Psoas muscle (tissue), 8 donors: ENCODE measurements at places on chromosomes 12 and 14. TPM values are rescaled to one million over a fixed set of nuclear protein-coding genes. Genes with fewer than 3 reads are reported as not detected.

DNA sequence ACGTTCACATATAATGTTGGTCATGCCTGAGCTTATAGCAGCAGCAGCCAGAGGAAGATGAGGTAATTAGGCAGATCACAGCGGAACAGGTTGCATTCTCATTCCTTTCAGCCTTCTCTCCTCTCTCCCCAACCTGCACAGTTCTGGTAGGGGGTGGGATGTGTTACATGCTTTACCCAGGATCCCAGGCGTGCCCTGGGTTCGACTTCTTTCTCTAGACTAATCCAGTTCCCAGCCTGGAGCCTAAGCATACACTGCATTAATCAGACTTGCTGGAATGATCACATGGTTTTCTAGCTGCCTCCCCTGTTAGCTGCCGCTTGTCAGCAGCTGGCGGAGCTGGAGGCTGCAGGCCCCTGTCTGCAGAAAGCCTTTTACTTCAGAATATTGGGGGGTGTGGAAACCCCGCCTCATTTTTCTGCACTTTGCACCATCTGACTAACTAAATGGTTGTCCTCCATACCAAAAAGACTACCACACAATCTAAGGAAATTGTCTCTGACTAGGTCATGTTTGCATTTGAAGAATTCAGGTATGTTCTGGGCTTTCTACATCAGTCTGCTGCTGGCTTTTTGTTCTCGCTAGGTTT is 46.0 kb upstream of the EVL start:
- H3K27ac ChIP-seq: no peak overlapping the region
- no peak for DNase-seq
- H3K27me3 ChIP-seq: no peaks in the 10 kb centered on the region
- no peak overlapping the region for H3K4me3 ChIP-seq
- H3K36me3 ChIP-seq: no peaks in the 10 kb centered on the region
- H3K4me1 ChIP-seq: peaks cover 3% of the 10 kb centered on the region

GRCh38 chr14:98954349-98955000 is 317.5 kb downstream of the BCL11B start:
- H3K4me1 ChIP-seq: no peaks in the 10 kb centered on the region
- no peak overlapping the region for H3K27ac ChIP-seq
- H3K36me3 ChIP-seq: no peaks in the 10 kb centered on the region

DNA sequence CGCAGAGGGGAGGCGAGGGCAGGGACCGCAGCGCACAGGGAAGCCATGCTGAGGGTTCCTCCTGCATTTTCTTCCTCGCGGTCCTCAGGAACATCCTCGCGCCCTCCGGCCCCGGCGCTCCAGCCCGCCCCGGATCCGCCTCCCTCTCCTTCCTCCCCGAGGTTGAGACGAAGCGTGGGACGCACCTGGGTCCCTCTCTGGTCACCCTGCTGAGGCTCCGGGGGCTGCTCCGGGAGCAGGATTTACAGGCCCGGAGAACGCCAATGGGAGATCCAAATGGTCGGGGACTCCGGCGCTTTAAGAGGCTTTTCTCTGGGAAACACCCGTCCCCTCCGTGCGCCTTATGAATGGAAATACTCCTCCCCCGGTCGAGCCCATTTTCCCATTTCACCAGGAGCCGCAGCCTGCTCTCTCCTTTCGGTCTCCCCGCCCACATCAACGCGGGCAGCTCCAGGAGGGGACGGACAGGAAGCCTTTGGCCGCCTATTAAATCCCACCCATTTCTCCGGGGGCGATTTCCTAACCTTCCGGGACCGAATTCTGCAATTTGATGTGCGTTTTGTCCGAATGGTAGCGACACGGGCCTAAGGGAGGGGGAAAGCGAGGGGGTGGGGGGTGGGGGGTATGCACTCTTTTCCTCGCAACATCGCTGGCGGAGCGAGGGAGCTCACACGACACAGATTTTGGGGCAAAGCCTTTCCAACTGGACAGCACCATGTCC is at the start of gene UNC79:
Gene UNC79, plus strand, starts transcription at position 625 of the 721 bp plus-strand sequence. Its CDS starts 91 bp downstream, at position 716.
- no peaks in the 10 kb centered on the region for H3K36me3 ChIP-seq
- no peak for DNase-seq
- H3K4me1 ChIP-seq: no peaks in the 10 kb centered on the region
- H3K27me3 ChIP-seq: peaks cover 6% of the 10 kb centered on the region

FOXG1 gene
- 5.4 TPM for total RNA-seq

PKP2 gene
- total RNA-seq: 6.7 TPM

MYF6 gene
- total RNA-seq: 480 TPM

DNA sequence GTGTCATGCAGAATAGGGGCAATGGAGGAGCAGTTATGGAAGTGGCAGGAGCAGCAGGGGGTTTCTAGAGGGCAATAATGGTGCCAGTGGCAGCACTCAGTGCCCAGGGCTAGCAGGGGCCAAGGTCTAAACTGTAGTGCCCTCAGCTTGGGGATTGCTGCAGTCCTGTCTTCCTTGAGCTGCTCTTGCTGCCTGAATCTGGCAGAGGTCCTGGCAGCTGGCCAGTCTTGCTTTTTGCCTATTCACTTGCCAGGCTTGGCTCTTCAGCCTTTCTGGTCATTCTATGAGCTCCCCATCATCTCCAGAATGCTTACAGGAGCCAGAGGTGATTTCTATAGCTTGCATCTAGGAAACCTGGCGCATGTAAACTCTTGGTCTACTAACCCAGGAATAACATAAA is 72.0 kb downstream of the SUDS3 start:
- H3K36me3 ChIP-seq: no peaks in the 10 kb centered on the region
- no peak overlapping the region for H3K4me3 ChIP-seq
- no peaks in the 10 kb centered on the region for H3K27me3 ChIP-seq
- H3K27ac ChIP-seq: no peak overlapping the region
